ENCODE measurements at places on chromosomes 6 and 20.

- H3K27ac ChIP-seq: no peak overlapping the region
- H3K36me3 ChIP-seq: no peaks in the 10 kb centered on the region
- no peak for DNase-seq
Observed at GRCh38 chr6:79094938-79095337, 16.9 kb upstream of the PHIP start.

- H3K36me3 ChIP-seq: no peaks in the 10 kb centered on the region
- no peaks in the 10 kb centered on the region for H3K27me3 ChIP-seq
- H3K27ac ChIP-seq: no peak overlapping the region
Observed at GRCh38 chr6:40671694-40672050, 84.5 kb upstream of the LRFN2 start.

GRCh38 chr6:30483677-30484279 lies 5.5 kb upstream of the HLA-E start:
- no peaks in the 10 kb centered on the region for H3K4me1 ChIP-seq
- H3K4me3 ChIP-seq: no peak overlapping the region
- H3K27me3 ChIP-seq: no peaks in the 10 kb centered on the region
- H3K27ac ChIP-seq: no peak overlapping the region
- no peaks in the 10 kb centered on the region for H3K36me3 ChIP-seq

DNA sequence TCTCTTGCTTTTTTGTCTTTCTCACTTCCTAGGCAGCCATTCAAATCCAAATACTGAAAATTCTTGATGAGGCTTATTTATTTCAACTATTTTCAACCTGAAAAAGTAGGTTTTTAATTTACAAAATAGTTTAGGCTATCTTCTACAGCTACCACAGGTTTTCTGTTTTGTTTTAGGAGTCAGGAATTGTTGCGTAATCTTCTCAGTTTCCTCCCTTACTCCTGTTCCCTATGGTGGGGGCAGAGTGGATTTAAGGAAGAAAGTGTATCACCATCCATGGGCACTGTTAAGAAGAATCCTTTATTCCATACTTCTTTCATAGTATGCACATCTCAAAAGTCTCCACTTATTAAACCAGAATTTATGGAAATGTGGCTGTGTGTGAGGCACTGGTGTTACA lies 182.4 kb downstream of the KHDC1L start:
- no peak for DNase-seq
- H3K4me1 ChIP-seq: no peaks in the 10 kb centered on the region
- H3K36me3 ChIP-seq: no peaks in the 10 kb centered on the region
- H3K27me3 ChIP-seq: no peaks in the 10 kb centered on the region
- no peak overlapping the region for H3K27ac ChIP-seq
- H3K4me3 ChIP-seq: no peak overlapping the region

DNA sequence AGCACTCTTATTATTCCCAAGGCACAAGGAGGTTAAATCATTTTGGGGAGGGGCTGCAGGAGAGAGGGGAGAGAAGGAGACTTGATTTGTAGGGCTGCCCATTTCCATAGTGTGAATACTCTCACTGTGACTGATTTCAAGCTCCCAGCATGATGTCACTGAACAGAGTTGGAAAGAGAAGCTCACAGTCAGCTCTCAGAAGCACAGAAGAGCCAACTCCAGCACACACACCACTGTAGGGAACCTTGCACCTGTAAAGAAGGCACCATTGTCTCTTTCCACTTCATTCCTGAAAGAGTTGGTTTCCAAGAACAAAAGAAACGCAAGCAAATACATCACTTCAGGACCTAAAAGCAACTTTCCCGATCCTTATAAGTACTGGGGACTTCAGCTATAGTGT lies 12.7 kb upstream of the STK35 start:
- H3K4me1 ChIP-seq: no peaks in the 10 kb centered on the region
- H3K27me3 ChIP-seq: no peaks in the 10 kb centered on the region
- no peak overlapping the region for H3K4me3 ChIP-seq
- H3K36me3 ChIP-seq: no peaks in the 10 kb centered on the region

DNA sequence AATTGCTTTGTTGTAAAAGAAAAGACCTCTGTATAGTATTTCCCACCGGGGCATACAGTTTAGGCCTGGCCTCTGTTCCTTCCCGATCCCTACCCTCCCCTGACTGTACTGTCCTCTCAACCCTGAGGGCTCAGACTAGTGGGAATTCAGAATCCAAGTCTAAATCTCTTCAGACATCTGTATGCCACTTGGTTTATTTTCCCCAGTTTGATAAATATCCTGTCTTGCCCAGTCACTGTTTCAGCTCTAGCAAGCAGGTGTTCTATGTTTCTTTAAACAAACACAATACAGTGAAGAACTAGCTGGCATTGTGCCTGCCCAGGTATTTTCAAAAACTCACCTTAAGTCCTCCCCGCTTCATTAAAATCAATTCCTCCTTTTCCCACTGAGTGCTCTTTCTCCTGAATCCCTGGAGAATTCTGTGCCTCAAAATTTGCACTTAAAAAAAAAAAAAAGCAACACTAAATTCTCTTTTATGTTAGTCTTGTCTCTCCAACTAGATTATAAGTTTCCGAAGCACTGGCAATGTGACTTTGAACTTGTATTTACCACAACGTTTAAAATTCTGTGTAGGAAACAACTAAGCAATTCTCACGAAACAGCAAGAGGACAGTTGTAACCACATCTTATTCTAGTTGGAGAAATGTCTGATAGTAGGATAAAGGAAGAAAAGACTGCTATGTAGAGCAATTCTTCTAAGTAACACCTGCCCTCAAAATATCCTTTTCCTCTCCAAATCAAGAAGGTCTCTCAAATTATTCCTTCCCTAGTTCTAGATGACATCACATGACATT lies 112.0 kb upstream of the CARMIL1 start:
- no peak overlapping the region for H3K4me3 ChIP-seq
- no peaks in the 10 kb centered on the region for H3K36me3 ChIP-seq
- peaks cover 12% of the 10 kb centered on the region for H3K4me1 ChIP-seq
- H3K27me3 ChIP-seq: no peaks in the 10 kb centered on the region
- no peak for DNase-seq

GRCh38 chr6:53818858-53819609 lies 24.2 kb downstream of the LRRC1 start:
- H3K27me3 ChIP-seq: no peaks in the 10 kb centered on the region
- no peak for DNase-seq
- H3K4me1 ChIP-seq: no peaks in the 10 kb centered on the region
- H3K36me3 ChIP-seq: no peaks in the 10 kb centered on the region
- no peak overlapping the region for H3K27ac ChIP-seq

GRCh38 chr20:44394452-44394701 lies 38.9 kb downstream of the HNF4A start:
- H3K27ac ChIP-seq: peak overlapping the region; percentile 77
- peaks cover 24% of the 10 kb centered on the region for H3K36me3 ChIP-seq
- peak; percentile 93 for DNase-seq
- H3K4me3 ChIP-seq: peak overlapping the region; percentile 16

- H3K4me3 ChIP-seq: no peak overlapping the region
- H3K27ac ChIP-seq: peak overlapping the region; percentile 62
- H3K36me3 ChIP-seq: no peaks in the 10 kb centered on the region
- H3K27me3 ChIP-seq: no peaks in the 10 kb centered on the region
- peaks cover 30% of the 10 kb centered on the region for H3K4me1 ChIP-seq
Observed at GRCh38 chr6:46061497-46061896, 45.8 kb upstream of the CLIC5 start.

- no peak for DNase-seq
- no peaks in the 10 kb centered on the region for H3K4me1 ChIP-seq
- H3K36me3 ChIP-seq: no peaks in the 10 kb centered on the region
- H3K4me3 ChIP-seq: no peak overlapping the region
- no peak overlapping the region for H3K27ac ChIP-seq
Observed at GRCh38 chr6:129863664-129864063, 2.5 kb upstream of the TMEM244 start.

DNA sequence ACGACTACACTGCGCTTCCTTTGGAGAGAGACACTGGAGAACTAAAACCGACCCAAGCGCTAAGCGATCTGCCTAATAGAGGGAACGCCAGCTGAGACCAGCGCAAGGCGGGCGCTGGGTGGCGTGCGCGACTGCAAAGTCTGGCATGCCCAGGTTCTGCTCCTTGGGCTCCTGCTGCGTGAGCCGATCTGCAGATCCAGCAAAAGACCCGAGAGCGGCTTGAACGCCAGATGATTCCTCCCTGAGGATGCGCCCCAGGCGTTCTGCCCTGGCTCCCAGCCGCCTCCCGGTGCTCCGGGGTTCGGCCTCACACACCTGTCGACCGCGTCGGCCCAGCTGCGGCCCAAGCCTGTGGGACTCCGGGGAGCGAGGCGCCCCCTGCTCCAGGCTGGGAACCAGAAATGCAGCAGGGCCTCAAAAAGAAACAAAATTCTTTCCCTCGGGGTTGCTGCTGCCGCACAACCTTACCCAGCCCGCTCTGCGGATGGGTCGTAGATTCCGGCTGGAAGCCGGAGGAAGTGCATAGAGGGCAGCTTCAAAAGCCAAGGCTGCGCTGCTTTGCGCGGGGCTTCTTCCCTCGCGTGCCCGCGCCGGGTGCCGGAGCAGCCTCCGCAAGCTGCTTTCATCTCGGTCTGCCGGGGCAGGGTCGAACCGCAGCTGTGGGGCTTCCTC lies 17.9 kb upstream of the PRDM13 start:
- H3K27me3 ChIP-seq: no peaks in the 10 kb centered on the region
- H3K36me3 ChIP-seq: no peaks in the 10 kb centered on the region
- peak; percentile 76 for DNase-seq
- H3K4me3 ChIP-seq: peak overlapping the region; percentile 41
- no peak overlapping the region for H3K27ac ChIP-seq
- no peaks in the 10 kb centered on the region for H3K4me1 ChIP-seq

- no peak overlapping the region for H3K4me3 ChIP-seq
- no peaks in the 10 kb centered on the region for H3K4me1 ChIP-seq
- H3K27me3 ChIP-seq: no peaks in the 10 kb centered on the region
- H3K36me3 ChIP-seq: no peaks in the 10 kb centered on the region
Observed at GRCh38 chr6:143555071-143555492, 43.6 kb upstream of the FUCA2 start.

DNA sequence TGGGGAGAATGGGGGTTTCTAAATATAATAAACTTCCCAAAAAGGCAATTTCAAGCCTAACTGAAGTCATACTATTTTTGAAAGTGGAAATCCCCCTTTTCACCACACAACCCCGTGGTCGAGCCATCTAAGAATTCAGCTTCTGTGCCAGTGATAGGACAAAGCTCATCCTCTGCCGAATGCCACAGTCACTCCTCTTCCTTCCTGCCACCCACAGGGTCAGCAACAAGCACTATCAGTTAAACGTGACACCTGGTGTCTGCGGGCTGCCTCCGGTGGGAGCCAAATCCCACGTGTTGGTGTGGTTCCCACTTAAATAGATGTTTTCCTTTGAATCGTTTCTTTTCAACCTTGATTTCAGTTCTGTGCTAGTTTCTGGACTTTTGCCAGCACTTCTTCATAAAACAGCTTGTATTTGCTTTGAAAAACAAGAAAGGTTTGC lies 60.7 kb downstream of the TNFAIP3 start:
- H3K27me3 ChIP-seq: no peaks in the 10 kb centered on the region
- no peak overlapping the region for H3K4me3 ChIP-seq
- no peak for DNase-seq
- no peaks in the 10 kb centered on the region for H3K36me3 ChIP-seq

GRCh38 chr6:36025932-36026327 lies 1.5 kb upstream of the SLC26A8 start:
- H3K4me3 ChIP-seq: no peak overlapping the region
- no peak overlapping the region for H3K27ac ChIP-seq
- H3K27me3 ChIP-seq: no peaks in the 10 kb centered on the region
- H3K4me1 ChIP-seq: no peaks in the 10 kb centered on the region
- DNase-seq: no peak

GRCh38 chr6:125733516-125734300 lies 15.7 kb upstream of the HEY2 start:
- H3K36me3 ChIP-seq: no peaks in the 10 kb centered on the region
- DNase-seq: no peak
- no peaks in the 10 kb centered on the region for H3K27me3 ChIP-seq
- no peak overlapping the region for H3K27ac ChIP-seq

GRCh38 chr6:54335871-54336270 lies 27.6 kb downstream of the TINAG start:
- no peak overlapping the region for H3K27ac ChIP-seq
- no peaks in the 10 kb centered on the region for H3K27me3 ChIP-seq
- no peak for DNase-seq
- H3K4me1 ChIP-seq: no peaks in the 10 kb centered on the region
- H3K36me3 ChIP-seq: no peaks in the 10 kb centered on the region

GRCh38 chr6:79134699-79135474 lies 56.8 kb upstream of the PHIP start:
- no peak for DNase-seq
- H3K27ac ChIP-seq: no peak overlapping the region
- H3K36me3 ChIP-seq: no peaks in the 10 kb centered on the region
- H3K27me3 ChIP-seq: no peaks in the 10 kb centered on the region
- H3K4me1 ChIP-seq: no peaks in the 10 kb centered on the region

DNA sequence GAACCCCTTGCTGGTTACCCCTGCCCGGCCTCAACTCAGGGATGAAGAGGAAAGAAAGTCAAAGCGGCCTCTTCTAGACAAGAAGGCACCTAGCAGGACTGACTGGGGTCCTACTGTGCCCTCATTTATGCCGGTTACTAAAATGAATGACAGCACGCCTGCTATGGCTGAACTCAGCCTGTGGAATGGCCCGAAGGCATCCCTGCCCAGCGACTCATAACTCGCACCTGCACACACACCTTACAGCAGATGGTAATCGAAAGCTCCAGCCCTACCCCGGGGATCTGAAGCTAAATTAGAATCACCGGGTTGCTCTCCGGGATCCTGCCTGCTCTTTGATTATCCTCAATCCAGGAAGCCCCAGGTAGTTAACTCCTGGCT lies 747 bp upstream of the TXNDC5 start:
- peak overlapping the region; percentile 74 for H3K4me3 ChIP-seq
- no peak overlapping the region for H3K27ac ChIP-seq
- no peaks in the 10 kb centered on the region for H3K36me3 ChIP-seq
- no peak for DNase-seq

GRCh38 chr20:59948828-59949720 lies 8.9 kb downstream of the FAM217B start:
- DNase-seq: no peak
- no peak overlapping the region for H3K4me3 ChIP-seq
- no peaks in the 10 kb centered on the region for H3K27me3 ChIP-seq
- no peak overlapping the region for H3K27ac ChIP-seq
- no peaks in the 10 kb centered on the region for H3K4me1 ChIP-seq
- no peaks in the 10 kb centered on the region for H3K36me3 ChIP-seq

DNA sequence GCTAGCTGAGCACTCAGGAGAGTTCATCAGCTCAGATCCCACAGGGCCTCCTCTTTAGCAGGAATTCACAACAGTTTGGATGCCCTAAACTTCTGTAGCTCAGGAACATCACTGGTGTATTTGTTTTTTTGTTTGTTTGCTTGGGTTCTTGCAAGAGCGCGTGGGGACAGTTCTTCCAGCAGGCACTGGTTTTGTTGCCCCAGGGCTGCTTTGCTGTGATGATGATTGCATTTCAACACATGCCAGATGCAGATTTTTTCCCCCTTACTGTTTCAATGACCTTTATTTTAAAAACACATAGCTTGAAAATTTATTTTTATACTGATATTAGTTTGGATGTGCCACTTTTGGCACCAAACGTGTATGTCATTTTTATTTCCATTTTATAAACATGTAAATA lies 77.1 kb downstream of the DHX35 start:
- DNase-seq: no peak
- no peaks in the 10 kb centered on the region for H3K27me3 ChIP-seq
- no peaks in the 10 kb centered on the region for H3K4me1 ChIP-seq
- H3K27ac ChIP-seq: no peak overlapping the region
- H3K4me3 ChIP-seq: no peak overlapping the region

- DNase-seq: no peak
- no peaks in the 10 kb centered on the region for H3K27me3 ChIP-seq
- no peaks in the 10 kb centered on the region for H3K36me3 ChIP-seq
- H3K4me1 ChIP-seq: no peaks in the 10 kb centered on the region
Observed at GRCh38 chr6:134819236-134819635, 130.7 kb downstream of the ALDH8A1 start.

GRCh38 chr20:45949542-45950329 lies 15.3 kb downstream of the PCIF1 start:
- DNase-seq: no peak
- H3K36me3 ChIP-seq: peaks cover 14% of the 10 kb centered on the region
- H3K4me3 ChIP-seq: no peak overlapping the region
- H3K27ac ChIP-seq: no peak overlapping the region
- H3K4me1 ChIP-seq: peaks cover 12% of the 10 kb centered on the region
- H3K27me3 ChIP-seq: no peaks in the 10 kb centered on the region
